ENCODE measurements at places on chromosomes 4 and X.
A peak's percentile ranks its signal among the peaks of the same experiment; 100 is the strongest.

DNA sequence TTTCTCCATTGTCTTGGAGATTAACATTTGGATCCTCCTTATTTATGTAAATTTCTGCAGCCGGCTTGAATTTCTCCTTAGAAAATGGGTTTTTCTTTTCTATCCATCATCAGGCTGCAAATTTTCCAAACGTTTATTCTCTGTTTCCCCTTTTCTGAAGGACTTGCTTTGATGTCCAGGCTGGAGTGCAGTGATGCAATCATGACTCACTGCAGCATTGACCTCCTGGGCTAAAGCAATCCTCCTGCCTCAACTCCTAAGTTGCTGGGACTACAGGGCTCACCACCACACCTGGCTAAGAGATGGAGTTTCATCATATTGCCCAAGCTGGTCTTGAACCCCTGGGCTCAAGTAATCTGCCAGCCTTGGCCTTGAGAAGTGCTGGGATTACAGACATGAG lies 144.0 kb upstream of the ZXDB start:
- no peak for DNase-seq

- peak; percentile 54 for DNase-seq
Measured at GRCh38 chr4:120922381-120923206, at the start of gene PRDM5. Gene PRDM5, minus strand, starts transcription at chr4:120922726. Its CDS starts 118 bp downstream, at chr4:120922608.

DNA sequence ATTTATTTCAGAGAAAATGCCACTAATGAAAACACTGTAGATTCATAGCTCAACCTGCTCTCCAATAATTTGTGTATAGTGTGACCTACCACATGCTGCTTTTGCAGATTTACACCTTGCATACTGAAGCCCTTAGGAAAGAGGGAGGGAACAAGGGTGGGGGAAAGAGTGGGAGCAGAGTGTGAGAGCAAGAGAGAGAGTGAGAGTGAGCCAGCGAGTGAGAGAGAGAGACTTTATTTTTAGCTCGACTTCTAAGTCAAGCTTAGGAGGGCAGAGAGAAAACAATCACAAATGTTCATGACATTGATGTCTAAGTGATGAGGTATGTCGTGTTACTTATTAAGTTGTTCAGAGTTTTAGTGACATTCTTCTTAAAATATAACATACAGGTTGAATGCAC lies 112.5 kb upstream of the HAND2 start:
- no peak for DNase-seq

- DNase-seq = peak; percentile 17
Measured at GRCh38 chr4:68074397-68074796, 55.3 kb downstream of the TMPRSS11F start.

DNA sequence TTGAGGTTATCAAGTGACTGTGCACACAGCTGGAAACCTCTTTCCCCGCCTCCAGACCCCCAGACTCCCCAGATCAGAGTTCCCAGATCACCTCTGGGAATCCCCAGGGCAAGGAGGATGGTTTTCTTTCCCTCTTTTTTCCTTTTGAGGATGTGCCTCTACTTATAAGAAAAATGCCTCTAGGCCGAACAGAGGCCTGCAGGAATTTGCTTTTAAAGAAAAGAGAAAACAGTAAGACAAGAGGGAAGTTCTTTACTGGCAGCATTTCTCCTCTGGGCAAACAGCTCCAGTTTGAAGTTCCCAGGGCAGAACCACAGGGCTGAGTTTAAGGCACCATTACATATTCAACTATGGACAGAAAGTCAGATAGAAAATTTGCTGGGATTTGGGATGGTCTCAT lies 837.9 kb upstream of the LCORL start:
- DNase-seq = no peak

DNA sequence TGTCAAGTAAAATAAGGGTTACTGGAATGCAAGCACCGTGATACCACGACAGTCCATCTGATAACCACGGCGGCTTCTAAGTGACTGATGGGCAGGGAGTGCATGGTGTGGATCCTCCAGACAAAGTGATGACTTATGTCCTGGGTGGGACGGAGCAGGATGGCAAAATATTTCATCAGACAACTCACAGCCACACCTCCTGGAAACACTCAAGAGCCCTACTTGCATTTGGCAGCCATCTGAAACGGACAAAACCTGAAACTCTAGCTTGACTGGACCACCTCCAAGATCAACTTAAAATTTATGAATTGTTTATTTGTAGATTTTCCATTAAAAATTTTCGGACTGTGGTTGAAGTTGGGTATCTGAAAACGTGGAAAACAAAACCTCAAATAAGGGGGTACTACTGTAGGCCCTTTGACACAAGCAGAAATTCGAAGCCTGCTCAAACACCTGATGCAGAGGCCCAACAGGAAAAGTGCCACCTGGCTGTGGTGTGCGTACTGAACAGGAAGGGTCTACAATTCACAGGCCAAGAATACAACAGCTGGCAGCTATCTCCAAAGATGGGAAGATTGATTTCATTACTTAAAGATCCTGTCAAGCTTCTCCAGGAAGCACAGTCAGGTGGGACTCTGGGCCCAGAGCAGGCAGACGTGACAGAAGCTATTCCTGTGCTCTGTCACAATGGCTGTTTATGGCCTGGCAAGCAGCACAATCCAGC lies 26.0 kb downstream of the LRIT3 start:
- DNase-seq = peak; percentile 51

GRCh38 chr4:31106419-31106818 lies 386.2 kb downstream of the PCDH7 start:
- no peak for DNase-seq

DNA sequence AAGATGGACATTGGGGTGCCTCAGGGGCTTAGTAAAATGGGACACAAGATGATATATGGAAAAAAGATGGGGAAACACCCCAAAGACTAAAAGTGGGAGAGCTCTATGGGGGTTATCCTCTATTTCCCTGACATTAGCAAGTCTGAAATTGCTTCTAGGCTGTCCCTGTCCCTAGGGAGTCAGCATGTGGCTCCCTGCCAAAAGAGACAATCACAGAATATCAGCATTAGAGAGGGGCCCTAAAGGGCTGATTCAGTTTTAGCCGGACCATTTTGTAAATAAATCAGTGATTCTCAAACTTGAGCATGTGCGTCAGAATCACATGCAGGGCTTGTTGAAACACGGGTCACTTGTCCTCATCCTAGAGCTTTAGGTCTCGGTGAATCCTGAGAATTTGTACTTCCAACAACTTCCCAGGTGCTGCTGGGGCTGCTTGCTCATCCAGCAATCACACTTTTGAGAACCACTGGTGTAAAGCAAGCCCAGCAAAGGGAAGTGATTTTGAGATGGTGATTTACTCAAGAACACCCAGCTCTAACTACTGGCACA lies 165.3 kb upstream of the DGKK start:
- no peak for DNase-seq

GRCh38 chrX:108223585-108223984 lies 132.0 kb downstream of the ATG4A start:
- no peak for DNase-seq

DNA sequence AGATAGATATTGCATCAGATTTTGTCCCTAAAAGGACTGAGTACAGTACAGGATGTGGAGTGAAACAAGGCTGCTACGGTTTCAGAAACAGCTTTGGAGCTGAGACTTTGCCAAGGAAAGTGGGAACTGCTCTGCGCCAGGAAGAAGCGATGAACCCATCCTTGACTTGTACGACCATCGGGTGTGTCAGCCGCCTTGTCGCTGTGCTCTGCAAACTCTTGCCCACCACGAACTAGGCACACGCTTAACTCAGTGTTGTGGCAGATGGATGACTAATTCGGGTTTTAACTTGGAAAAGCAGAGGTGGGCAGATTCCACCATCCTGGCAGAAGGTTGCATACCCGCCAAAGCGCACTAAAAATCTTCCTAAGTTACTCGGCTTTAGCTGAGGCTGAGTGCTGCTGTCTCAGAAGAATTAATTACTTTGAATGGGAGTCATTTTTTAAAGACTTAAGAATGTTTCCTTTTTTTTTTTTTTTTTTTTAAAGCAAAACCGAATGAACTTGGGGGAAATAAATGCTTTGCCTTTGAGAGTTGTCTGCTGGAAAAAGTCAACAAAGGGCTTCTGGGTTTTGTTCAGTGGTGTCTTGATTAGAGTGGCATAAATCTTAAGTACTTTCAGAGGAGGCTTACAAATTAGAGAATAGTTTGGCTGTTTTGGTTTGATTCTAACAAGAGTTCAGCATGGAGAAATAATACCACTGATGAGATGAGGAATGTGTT lies 69.5 kb downstream of the SHROOM2 start:
- DNase-seq = no peak

GRCh38 chr4:185730849-185731608 lies 81.0 kb downstream of the SORBS2 start:
- peak; percentile 72 for DNase-seq

GRCh38 chrX:74925225-74926088 lies at the start of gene NEXMIF:
Gene NEXMIF, minus strand, starts transcription at chrX:74925452.
- DNase-seq = peak; percentile 9

DNA sequence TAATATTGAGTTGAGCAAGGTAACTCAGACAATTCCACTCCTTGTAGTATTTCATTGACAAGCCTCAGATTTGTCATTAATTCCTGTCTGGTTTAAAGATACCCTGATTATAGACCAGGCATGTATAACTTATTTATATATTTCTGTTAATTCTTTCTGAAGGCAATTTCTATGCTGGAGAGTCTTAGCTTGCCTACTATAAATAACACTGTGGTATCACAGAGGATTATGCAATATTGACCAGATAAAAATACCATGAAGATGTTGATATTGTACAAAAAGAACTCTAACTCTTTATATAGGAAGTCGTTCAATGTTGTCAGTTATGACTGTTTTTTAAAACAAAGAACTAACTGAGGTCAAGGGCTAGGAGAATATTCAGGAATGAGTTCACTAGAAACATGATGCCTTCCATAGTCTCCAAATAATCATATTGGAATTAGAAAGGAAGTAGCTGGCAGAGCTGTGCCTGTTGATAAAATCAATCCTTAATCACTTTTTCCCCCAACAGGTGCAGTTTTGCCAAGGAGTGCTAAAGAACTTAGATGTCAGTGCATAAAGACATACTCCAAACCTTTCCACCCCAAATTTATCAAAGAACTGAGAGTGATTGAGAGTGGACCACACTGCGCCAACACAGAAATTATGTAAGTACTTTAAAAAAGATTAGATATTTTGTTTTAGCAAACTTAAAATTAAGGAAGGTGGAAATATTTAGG lies 821 bp downstream of the CXCL8 start:
- no peak for DNase-seq

DNA sequence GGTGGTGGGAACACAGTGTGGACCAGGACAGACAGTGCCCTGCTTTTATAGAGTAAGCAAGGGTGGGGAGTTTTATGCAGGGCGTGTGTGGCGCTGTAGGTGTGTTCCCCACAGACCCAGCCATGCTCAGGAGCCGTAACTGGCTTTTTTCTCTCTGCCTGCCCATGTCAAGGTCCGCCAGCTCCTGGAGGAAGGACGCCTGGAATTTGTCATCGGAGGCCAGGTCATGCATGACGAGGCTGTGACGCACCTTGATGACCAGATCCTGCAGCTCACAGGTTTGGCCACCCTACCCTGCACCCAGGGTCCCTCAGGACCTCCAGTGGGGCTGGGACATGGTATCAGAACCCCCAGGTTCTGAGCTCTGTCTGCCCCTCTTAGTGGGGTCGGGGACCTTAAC lies 3.2 kb downstream of the MAN2B2 start:
- no peak for DNase-seq

GRCh38 chr4:61312526-61312925 lies 112.4 kb downstream of the ADGRL3 start:
- DNase-seq = no peak

GRCh38 chrX:70033348-70034051 lies 16.2 kb downstream of the AWAT2 start:
- peak; percentile 16 for DNase-seq

DNA sequence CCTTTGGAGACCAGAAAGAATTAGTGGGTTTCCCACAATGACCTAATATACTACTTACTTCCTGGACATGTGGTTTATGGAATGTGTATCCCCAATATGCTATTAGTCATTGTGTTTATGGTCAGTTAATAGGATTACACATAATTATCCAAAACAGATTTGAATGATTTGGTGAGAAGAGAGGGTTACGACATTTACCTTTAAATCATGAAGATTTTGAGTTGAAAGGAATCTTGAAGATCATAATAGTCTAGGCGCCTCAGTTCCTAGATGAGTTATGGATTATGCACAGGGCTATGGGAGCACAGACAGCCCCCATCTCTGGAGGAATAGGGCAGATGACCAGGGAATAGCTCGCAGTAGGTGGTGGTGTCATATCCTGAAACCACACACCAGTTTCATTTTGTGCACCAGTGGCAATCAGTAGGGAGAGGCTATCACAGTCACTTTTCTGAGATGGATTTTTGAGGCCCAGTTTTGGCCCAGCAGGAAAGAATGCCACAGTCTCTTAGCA lies 61.3 kb downstream of the SEPTIN11 start:
- peak; percentile 91 for DNase-seq

DNA sequence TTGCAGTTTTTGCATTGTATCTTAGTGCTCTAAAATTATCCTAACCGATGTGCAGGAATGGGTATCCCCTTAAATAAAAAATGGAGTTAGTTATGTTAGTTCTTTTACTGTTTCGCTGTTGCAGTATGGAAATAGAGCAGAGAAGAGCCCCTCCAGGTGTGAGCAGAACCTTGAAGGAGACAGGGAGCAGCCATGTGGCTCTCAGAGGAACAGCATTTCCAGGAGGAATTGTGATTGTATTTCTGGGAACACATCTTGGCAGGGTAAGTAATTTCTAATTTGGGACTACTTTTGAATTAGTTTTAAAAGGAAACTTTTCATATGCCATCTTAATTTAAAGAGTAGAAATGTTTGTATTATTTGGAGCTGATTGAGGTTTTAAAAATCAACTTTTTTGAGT lies 5.3 kb upstream of the CCDC158 start:
- DNase-seq = no peak

DNA sequence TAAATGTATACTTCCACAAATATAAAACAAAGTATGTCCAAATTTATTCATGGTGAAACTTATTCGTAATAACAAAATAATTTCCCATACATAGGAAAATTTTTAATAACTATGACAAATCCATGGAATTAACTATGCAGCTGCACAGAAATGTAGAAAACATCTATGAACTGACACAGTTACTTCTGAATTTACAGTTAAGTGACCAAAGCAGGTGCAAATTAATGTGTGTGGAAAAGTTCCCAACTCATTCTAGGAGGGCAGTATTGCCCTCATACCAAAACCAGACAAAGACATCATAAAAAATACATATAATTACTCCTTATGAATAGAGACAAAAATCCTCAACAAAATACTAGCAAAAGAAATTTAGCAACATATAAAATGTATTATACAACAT lies 12.5 kb downstream of the LDOC1 start:
- DNase-seq = no peak
